ENCODE measurements at places on chromosomes 13 and 19. TPM values are rescaled to one million over a fixed set of nuclear protein-coding genes. Genes with fewer than 3 reads are reported as not detected.

MAG gene
- not detected for total RNA-seq

ICAM5 gene
- 6.1 TPM for total RNA-seq

CFAP97D2 gene
- total RNA-seq: not detected

LRRC8E gene
- total RNA-seq: not detected

CYP2A13 gene
- total RNA-seq: not detected

KLK3 gene
- total RNA-seq: not detected

N4BP2L1 gene
- 8.2 TPM for total RNA-seq

CD79A gene
- not detected for total RNA-seq

SYDE1 gene
- 1.2 TPM for total RNA-seq
